Stimulated activated CD4-positive, alpha-beta T cell treated with anti-CD3 and anti-CD28 coated beads, Interleukin-4, amount 100 ng/mL, for 4 hours (primary cell): ENCODE measurements at places on chromosomes 6 and 20.

- DNase-seq = no peak
Measured at GRCh38 chr6:105757512-105758200, 328.5 kb upstream of the PRDM1 start.

- DNase-seq = no peak
Measured at GRCh38 chr6:5525209-5525608, 263.9 kb downstream of the FARS2 start.

DNA sequence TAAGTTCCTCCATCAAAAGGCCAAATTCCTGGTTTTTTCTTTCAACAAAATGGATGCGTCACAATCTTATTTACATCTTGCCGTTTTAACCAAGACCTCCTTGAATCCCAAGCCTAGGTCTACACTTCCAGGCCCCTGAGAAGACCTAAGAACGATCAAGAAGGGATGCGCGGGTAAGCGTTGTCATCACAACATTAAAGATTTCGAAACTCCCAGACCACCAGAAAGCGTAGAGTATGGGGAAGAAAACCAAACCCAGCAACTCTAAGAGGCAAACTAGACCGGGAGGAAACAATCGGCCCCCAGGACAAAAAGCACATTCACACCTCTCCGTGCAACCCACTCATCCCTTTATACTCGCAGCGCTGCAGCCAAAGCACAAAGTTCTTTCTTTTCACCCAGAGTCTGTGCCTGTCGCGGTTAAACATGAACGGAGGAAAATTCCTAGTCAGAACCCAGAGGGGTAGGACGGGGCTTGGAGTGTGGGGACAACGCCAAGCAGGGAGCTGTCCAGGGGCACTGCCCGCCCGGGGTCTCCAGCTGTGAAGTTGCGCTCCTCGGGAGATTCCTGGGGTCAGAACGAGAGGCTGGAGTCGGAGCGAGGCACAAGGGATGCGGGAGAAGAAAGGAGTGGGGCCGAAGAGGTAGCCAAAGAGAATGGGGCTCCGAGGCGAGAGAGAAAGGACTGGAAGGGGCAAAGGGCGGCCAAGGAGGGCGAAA is 725 bp downstream of the OSER1 start:
- no peak for DNase-seq

DNA sequence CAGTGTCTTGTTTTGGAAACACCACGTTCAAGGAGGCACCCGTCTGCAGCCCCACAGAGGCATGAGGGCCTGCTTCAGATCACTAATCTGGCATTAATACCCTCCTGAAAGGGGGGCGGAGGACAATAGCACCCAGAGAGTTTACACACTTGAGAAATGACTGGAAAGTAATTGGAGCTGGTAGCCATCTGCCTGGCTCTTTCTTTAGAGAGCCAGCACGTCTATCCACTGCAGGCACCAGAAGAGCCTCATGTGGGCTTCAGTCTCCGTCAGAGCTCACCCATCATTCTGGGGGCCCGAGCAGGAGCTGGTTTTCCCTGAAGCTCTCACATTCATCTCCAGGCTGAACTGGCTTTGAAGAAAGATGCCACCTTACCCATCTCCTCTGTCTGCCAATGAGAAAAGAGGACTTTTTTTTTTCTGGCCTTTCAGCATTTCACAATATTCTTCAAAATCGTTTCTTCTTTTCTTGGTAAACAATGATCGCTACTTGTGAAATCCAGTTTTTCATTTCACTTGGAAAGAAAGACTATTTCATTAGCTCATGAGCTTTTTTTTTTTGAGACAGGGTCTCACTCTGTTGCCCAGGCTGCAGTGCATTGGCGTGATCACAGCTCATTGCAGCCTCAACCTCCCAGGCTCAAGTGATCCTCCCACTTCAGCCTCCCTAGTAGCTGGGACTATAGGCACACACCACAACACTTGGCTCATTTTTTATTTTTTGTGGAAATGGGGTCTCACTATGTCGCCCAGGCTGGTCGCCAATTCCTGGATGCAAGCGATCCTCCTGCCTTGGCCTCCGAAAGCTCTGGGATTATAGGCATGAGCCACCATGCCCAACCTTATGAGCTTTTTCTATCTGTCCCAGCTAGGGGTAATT is 124.7 kb upstream of the ZNF217 start:
- no peak for DNase-seq

DNA sequence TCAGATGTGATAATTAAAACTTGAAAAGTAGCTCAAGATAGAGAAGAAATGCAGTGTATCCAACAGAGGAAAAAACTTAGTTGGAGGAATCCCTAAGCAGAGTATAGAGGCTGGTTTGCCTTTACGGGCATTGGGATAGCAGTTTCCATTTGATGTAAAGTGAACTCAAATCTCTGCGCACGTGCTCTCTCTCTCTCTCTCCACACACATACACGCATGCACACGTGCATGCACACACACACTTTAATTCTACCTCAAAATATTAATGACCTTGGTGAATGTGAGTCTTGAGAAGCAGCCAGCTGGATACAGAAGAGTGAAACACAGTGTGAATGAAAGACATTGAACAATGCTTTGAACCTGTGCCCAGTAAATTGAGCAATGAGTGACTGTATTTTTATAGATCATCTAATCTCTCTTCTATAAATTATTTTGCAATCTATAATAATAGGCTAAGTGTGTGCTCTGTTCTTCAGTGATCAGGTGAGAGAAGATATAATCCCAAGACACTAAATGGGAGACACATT is 247.7 kb upstream of the FAM83B start:
- no peak for DNase-seq

DNA sequence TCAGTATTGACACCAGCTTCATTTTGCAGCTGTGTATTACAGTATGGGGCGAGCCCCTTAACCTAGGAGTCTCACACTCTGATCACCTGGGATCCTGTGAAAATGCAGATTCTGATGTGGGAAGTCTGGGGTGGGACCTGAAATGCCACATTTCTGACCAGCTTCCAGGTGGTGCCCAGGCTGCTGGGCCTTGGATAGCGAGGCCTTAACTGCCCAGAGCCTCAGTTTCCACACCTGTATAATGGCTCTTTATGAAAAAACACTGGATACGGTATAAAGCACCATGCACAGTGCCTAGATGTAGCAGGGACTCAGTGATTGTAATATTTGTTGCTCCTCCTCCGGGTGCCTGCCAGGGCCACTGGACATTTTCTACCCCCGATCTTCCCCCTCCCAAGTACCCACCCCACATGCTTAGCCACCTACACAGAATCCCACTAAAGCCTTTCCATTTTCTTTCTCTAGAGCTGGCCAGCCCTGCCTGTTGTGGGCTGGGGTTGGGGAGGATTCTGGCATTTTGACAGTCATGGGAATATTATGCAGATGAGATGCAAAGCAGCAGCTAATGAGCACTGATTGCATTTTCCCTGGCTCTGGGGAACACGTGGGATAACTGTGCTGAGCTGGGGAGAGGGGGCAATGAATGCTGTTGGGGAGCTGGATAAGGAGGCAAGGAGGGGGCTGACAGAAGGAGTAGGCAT is 44.8 kb downstream of the SPDEF start:
- DNase-seq = no peak

DNA sequence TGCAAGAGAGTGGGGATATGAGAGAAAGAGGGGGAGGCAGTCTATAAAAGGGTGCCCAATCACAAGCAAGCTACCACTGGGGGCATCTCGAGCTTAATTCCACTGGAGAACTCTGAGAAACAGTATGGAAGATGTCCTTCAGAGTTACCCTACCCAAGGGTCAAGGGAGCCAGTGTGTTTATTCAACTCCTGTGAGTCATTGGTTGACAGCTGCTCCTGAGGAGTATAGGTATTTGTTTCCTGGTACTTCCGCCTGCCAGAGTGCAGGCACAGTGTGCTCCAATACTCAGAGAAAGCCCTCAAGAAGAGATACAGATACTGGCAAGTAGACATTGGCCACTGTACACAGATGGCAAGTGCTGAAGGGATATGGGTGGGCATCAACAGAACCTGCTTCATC is 49.5 kb downstream of the ARHGAP40 start:
- no peak for DNase-seq

GRCh38 chr6:72798196-72798595 is 176.3 kb downstream of the KCNQ5 start:
- DNase-seq = no peak

DNA sequence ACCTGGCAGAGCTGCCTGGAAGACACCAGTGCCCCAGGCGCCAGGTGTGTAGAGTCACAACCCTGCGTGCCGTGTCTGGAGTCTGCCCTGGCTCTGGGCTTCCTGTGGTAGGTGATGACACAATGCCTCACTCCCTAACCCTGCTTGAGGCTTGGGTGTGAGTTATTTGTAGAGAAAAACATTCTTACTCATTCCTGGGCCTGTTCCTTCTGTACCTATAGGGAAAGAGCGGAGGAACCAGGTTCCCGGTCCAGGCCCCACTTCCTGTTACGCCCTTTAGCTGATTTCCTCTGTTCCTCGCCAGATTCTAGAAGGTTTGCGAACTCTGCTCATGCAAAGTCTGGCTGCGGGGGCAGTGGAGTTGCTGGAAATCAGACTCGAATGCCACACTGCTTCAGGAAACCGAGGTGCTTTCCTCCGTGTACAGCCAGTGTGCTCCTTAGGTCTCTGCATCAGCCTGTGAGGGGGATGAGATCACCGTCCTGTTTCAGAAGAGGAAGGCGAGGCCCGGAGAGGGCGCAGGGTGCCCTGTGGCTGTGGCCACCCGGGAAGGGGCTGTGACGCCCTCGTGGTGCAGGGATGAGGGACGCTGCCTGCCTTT is 67.1 kb upstream of the DUSP22 start:
- peak; percentile 60 for DNase-seq

- DNase-seq = no peak
Measured at GRCh38 chr6:15239616-15240364, 6.1 kb upstream of the JARID2 start.

GRCh38 chr20:56458206-56458821 is 10.1 kb upstream of the RTF2 start:
- no peak for DNase-seq
